ENCODE measurements at places on chromosomes 5 and 9.

GRCh38 chr9:110048976-110049698 lies 158.8 kb downstream of the C9orf152 start:
- DNase-seq, result peak; percentile 47

DNA sequence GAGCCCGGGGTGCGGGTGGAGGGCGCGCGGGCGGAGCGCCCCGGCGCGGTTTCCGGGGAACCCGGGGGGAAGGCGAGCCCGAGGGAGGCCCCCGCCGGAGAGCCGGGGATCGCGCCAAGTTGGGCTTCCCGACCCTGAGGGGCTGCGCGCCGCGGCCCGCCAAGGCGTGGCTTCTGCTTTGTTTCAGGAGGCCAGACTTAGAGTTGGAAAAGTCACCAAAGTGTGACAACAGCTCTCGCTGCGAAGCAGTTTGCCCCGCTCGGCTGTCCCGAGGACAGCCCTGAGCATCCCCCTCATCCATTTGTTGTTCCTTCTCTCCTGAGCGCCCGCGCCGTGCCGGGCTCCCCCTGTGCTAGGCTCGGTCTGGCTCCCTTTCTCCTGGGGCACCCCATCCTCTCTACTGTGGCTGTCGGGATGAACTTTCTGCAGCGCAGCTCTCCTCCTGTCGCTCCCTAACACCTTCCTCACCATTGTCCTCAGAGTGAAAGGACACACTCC lies 410 bp downstream of the GLIPR2 start:
- no peak for DNase-seq

DNA sequence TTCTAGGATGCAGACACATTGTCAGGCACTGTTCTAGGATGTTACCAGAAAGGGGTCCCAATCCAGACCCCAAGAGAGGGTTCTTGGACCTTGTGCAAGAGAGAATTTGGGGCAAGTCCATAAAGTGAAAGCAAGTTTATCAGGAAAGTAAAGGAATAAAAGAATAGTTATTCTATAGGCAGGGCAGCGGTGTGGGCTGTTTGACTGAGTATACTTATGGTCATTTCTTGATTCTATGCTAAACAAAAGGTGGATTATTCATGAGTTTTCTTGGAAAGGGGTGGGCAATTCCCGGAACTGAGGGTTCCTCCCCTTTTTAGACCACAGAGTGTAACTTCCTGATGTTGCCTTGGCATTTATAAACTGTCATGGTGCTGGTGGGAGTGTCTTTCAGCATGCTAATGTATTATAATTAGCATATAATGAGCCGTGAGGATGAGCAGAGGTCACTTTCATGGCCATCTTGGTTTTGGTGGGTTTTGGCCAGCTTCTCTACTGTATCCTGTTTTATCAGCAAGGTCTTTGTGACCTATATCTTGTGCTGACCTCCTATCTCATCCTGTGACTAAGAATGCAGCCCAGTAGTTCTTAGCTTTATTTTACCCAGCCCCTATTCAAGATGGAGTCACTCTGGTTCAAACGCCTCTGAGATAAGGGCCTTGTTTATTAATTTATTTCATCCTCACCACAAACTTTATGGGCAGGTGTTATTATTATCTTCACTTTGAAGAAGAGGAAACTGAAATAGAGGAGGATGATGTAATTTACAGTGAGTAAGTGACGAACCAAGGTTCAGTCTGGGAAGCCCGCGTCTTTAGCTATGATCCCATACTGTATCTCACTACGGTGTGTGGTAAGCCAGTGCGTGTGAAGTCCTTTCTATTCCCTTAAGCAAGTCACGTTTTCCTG lies 186.0 kb upstream of the KLF4 start:
- DNase-seq, result no peak

DNA sequence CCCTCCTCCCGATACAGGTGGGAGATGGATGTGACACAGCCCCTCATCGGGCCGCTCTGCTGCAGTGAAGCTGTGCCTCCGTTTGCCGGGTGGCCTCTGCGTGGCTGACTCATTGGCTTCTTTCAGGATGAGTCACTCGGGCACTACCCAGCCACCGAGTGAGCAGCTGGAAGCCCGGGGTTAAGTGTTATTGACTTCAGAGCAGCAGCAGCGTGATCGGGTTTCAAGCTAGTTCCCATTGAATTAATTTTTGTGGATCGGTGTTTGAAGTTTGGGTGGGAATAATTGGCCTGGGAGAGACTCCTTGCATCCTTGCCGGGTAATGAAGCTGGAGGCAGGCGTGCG lies 266.4 kb upstream of the IRX4 start:
- peak; percentile 38 for DNase-seq

GRCh38 chr5:174183701-174184100 lies 138.2 kb downstream of the NSG2 start:
- no peak for DNase-seq

GRCh38 chr5:154761046-154761736 lies 6.0 kb downstream of the LARP1 start:
- DNase-seq, result no peak

DNA sequence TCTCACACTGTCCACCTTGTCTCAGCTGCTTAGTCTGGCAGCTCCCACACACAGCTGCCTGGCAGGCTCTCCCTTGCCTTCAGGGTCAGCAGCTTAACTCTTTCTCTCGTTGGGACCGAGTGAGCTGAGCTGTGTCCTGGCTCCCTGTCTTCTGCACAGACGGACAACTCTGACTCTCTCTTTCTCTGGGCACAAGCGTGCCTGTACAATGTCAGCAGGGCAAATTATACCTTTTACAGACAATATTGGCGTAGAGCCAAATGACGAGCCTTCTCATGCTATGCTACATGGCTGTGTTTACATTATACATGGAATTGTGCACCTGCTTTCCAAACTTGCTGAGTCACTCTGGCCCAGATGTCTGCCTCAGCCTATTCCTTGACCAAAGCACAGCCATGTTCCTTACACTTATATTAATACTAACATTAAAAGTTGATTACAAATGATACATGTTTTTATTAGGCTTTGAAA lies 188.6 kb downstream of the CYLC2 start:
- peak; percentile 7 for DNase-seq

- DNase-seq, result no peak
Measured at GRCh38 chr9:10571699-10572098, 41.1 kb downstream of the PTPRD start.

Measured in RKO (cell line).